ENCODE measurements at places on chromosomes 7 and 10.

DNA sequence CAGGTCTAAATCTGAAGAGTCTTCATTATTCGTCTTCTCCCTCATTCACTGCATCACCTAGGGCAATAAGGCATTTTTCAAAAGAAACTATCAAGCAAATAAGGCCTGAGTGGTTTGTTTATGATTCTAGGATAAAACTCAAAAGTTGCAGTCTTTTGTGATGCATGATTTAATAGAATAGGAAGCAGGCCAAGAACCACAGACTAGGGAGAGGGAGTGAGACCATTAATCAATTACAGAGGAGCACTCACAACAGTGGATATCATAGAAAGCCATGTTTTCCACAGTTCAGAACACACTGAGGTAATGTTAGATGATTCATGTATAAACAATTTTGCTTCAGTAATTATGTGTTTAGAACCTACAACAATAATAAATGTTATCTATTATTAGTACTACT lies 87.8 kb upstream of the LRRTM3 start:
- no peak for DNase-seq

GRCh38 chr7:137591421-137591837 lies 247.9 kb upstream of the PTN start:
- DNase-seq, result no peak

DNA sequence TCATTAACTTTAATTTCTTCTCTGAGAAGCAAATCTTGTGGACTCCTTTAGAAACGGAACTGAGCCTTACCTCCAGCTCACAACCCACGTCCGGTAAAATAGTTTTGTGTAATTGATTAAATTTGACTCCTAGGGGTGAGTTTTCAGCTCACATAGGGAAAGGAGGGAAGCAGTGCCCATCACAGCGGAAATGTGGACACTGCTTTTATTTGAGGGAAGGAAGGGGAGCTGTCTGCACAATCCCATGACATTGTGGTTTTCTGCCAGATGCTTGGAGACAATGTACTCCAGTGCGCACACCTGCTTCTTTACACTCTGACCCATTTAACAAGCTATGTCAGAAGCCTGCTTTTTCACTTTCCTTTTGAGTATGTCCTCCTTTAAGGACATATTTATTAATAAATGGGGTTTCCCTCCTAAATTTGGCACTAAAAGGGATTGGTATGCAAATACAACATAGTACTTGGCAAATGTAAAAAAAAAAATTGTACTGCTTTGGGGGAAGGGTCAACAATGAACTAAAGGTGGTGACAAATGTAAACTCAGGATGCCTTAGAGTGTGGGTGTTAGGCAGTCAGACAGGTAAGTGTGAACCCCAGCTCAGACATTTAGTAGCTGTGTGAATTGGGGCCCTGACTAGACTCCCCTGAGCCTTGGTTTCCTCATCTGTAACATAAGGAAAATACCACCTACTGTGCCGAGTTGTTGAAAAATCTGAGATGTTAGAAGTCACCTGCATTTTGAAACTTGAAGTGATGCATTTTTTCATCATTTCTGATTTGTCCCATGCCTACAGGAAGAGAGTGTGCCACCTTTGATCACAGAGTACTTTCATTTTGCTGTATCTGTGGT lies 90.2 kb upstream of the KLF6 start:
- no peak for DNase-seq

GRCh38 chr10:42864575-42864974 lies 82.0 kb downstream of the BMS1 start:
- DNase-seq, result no peak

DNA sequence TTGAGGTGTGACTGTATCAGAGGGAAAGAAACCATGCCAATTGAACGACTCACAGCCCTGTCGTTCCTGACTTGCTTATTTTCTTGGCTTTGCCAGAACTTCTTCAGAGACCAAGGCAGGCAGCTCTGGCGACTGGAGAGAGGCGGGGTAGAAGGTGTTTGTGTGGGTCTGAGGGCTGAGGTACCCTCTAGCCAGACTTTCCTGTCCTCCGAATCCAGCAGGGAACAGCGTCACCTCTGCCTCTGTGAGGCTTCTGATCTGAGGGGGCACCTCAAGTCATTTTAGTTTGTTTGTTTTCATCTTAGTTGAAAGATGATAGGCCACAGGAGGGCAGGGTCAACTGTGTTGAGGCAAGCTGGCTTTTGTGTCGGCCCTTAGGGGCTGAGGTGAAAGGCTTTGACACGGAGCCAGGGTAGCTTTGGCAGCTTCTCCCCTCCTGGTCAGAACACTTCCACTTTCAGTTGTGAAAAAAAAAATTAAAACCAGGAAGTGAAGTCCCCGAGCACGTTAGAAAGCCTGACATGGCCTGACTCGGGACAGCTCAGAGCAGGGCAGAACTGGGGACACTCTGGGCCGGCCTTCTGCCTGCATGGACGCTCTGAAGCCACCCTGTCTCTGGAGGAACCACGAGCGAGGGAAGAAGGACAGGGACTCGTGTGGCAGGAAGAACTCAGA lies 1.9 kb downstream of the ACSL5 start:
- peak; percentile 8 for DNase-seq

GRCh38 chr10:51881213-51881612 lies 181.8 kb upstream of the CSTF2T start:
- no peak for DNase-seq

GRCh38 chr7:97982647-97983046 lies 7.3 kb downstream of the OCM2 start:
- DNase-seq, result no peak

DNA sequence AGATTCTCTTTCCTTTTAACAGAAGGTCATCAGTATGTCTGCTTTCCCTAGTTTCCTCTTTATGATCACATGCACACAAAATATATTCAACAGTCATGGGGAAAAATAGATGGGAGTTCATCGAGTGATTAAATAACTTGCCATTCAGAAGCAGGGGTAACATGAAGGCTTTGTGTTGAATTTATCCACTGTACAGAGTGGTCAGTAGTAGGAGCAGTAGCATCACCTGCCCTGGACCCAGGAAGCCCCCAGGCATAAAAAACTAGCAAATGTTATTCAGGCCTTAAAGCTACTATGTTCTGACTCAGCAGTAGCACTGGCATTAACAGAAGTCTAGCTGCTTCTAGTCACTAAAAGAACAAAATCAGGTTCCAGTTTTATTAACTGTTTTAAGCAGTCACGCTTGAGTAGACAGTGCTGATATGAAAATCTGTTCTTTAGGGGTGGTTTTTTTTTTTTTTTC lies 31.4 kb upstream of the FAM133B start:
- no peak for DNase-seq

GRCh38 chr10:34347131-34347530 lies 468.0 kb downstream of the PARD3 start:
- no peak for DNase-seq

DNA sequence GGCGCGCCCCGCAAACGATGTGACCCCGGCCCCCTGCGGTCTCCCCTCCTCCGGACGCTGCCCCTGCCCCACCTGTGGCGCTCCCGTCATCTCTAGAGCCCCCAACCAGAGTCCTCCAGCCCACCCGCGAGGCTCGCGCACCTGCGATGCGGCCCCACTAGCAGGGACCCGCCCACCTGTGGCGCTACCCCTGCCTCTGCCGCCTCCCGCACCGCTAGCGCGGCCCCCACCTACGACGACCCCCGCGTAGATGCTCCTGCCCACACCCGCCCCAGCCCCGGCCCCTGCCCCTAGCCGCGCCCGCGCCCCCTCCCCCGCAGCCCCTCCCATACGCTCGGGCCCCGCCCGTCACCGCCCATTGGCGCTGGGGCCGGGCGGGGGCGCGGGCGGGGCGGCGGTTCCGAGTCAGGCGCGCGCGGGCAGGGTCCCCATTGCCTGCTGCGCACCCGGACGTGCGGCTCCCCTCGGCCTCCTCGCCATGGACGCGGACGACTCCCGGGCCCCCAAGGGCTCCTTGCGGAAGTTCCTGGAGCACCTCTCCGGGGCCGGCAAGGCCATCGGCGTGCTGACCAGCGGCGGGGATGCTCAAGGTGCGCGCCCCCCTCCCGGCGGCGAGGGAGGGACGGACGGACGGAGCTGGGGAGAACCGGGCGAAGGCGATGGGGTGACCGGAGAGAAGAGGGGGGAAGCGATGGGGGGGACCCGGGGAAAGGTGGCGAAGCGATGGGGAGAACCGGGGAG lies at the start of gene PFKP:
PFKP (plus strand) TSS at position 431 of the 741 bp plus-strand sequence; CDS start at position 479, 48 bp downstream.
- DNase-seq, result peak; percentile 56

DNA sequence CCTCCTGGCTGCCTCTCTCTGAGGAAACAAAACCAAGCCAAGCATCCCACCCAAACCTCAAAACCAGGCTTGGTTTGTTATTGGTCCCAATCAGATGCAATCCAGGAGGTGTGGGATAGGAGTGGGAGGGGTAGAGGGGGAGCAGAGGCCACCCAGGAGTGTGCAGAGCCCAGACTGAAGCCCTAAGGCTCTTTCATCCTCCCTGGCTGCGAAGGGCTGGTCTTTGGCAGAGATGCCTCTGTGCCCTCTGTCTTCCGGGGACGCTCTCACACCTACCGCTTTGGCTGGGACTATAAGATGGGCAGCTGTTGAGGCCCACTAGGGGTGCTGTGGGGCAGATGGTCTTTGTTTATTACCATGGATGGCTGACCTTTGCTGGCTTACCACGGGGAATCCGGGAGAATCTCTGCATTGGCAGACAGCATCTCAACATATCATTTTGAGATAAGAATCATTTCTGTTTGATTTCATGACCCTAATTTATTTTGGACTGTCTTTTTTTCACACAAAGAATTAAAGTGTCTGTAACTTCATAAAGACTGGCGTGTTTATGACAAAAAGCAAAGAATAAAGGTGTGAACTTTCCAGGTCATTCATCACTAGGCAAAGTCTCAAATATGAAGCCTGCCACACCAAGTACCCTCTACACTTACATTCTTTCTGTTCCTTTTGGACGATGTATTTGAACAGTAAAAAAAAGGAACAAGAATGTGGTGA lies 6.5 kb upstream of the DENND2A start:
- no peak for DNase-seq

- DNase-seq, result no peak
These were observed 7.8 kb upstream of the POR start for GRCh38 chr7:75906991-75907667.

Data from activated T-helper 1 cell treated with anti-CD3 and anti-CD28 coated beads, Interleukin-2, amount 50 U/mL, for 16 hours (primary cell).